ENCODE measurements at places on chromosomes 7 and 10.
A peak's percentile ranks its signal among the peaks of the same experiment; 100 is the strongest.

DNA sequence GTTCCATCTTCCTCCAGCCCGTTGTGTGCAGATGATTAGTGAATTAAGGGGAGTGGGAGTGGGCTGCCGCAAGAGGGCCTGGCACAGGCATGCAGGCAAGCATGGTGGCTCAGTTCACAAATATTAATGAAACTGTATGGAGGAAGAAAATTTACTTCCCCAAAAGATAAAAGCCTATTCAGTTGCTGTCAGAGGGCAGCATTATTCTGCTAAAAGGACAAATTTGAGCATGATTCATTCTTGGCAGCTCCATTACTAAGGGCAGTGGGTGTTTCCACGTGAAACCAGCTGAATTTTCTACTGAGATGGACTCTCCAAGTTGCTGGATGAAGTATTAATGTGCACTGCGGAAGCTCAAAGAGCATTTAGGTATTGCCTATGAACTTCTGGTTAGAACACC lies 90.9 kb upstream of the WDR11 start:
- DNase-seq = no peak

DNA sequence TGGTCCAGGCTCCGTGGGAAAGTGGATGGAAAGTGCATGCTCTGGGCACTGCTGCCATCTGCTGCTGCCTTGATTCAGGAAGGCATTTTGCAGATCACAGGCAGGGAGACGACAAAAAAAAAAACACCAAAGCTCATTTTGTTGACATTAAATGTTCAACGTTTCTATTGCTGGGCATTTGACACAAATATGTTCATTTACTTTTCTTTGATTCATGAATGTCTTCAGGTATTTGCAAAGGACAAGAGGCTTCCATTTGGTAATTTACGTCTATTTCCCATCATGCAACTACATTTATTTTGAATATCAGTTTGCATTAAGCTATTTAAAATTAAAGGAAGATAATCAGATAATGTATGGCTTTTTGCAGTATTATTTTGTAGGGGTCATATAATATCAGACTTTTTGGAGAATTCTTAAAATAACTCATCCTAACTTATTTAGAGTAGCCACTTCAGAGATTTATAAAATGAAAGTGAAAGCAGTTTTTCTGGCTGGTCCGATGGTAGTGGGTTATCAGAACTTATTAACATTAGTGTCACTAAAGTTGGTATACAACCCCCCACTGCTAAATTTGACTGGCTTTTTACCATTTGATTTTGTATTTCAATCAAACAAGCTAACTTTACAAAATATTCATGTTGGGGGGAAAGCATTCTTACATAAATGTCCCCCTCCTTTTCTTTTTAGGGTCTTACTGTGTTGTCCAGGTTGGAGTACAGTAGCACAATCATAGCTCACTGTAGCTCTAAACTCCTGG lies 65.3 kb downstream of the PDIA4 start:
- peak; percentile 34 for DNase-seq

GRCh38 chr10:43026039-43026973 lies 50.6 kb upstream of the RET start:
- no peak for DNase-seq

DNA sequence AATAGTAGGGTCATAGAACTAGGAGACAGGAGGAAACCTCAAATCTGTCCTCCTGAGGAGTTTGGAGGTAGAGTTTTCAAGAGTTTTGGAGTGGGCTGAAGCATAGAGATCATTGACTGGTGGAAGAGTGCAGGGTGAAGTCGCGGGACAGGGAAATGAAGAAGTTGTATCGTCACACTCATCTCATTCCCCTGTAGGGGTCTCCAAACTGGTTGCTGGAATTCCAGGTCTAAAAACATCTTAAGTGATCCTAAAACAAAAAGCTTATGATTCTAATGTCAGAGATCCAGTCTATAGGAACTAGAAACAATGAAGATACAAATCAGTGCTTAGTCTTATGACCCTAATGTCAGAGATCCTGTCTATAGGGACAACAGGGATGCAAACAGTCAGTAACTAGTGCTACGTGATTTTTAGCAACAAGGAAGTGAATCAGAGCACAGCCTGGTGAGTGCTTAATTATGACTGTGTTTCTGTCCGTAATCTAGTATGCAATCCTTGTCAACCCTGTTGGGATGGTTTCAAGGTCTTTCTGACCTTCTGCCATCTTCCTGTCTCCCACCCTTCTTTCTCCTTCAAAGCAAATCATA lies 139.4 kb downstream of the SKIDA1 start:
- DNase-seq = no peak

- no peak for DNase-seq
Measured at GRCh38 chr10:76935941-76936613, 701.5 kb downstream of the KCNMA1 start.

DNA sequence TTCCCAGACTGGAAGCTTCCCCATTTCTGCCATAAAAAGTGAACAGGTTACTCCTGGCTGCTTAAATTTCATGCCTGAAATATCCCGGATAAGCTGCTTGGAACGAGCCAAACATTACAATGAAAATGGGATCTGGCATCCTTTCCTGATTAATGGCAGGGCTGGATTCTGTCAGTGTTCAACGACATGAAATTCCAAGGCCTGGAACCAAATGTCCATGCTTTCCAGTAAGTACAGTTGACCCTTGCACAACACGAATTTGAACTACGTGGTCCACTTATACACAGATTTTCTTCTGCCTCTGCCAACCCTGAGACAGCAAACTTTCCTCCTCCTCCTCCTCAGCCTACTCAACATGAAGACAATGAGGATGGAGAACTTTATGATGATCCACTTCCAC lies 65.4 kb downstream of the SGMS1 start:
- DNase-seq = no peak

DNA sequence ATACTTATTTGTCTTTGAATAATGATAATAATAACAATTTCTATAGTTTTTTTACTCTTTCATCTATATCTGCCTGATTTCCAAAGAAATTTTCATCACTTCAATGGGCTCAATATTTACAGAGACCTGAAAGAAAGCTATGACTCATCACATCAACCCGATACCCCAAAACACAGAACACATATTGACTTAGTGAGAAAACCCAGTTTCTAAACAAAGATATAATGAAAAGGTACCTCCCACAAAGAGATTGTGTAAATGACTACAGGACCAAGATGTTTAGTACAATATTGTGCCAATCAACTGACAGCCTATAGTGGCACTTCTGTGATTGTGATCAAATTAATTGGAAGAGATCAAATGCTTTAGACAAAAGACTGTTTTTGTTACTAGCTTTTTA lies 133.9 kb downstream of the PCDH15 start:
- no peak for DNase-seq

DNA sequence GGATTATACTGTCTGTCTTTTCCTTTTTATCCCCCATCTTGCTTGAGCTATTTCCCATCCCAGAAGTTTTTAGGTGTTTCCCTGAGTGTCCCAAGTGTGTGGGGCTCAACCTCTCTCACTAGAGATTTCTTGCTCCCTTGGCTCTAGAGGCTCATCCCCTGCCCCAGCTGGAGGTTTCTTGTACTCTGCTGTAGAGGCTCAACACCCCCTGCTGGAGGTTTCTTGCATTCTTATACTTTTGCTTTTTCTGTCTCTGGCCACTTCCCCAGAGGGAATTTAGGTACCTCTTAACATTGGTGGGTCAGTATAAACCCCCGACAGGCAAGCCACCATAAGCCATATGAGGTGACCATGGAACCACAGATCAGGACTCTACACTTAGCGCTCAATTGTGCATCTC lies 114.2 kb upstream of the FAM3C start:
- no peak for DNase-seq

DNA sequence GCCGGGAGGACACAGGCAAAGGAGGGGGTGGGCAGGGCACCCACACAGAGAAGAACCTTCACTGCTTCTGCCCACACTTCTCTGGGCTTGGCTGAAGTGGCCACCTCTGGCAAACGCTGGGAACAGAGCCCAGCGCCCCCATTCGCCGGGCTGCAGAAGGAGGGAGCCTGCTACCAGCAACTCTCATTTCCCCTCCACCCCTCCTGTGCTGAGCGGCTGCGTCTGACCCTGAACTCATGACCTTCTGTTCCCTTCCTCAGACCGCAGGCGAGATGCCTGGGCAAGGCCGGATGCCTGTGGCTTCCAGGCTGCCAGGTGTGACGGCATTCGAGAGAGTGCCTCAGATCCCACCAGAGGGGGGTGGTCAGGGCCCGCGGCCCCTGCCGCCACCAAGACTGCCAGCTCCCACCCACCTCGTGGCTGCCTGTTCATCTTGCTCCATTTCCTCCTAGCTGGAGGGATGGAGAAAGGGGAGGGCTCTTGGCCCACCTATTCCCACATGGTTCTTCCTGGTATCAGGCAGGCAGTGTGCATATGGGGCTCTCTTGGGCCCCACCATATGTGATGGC lies 19.8 kb downstream of the DNAJB12 start:
- peak; percentile 93 for DNase-seq

DNA sequence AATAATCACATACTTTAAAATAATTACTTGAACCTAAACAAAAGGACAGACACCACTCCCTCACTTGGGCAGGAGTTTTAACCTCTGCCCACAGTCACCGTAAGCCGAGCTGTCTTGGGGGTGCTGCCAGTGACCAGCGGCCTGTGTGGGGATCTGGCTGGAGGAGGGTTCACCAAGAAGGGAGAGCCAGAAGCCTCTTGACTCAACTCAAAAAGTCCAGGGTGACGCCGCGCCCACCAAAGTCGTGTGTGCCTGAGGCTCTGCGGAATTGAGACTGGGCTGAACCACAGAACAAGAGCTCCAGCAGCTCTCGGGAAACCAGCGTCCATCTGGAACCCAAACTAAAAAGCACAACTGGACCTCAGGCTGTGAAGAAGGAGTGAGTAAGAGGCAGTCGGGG lies 35.8 kb downstream of the ZFAND2A start:
- no peak for DNase-seq

GRCh38 chr7:13880789-13881188 lies 108.7 kb downstream of the ETV1 start:
- no peak for DNase-seq

GRCh38 chr7:46982928-46983327 lies 599.0 kb downstream of the TNS3 start:
- no peak for DNase-seq

DNA sequence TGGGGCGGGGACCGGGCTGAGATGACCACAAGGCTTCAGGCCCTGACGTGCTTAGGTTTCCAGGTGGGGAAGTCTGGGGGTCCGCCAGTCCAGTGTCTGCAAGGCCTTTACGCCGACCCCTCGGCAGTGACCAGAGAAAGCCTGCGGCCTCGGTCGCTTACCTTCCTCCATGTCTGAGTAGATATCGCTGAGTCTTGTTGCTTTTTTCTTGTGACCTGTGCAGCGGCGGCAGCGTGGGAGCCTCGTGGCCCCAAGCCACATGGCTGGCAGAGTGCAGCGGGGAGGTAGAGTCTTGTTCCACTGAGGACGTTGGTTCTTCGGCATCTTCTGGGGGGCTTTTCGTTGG lies 329 bp downstream of the NOLC1 start:
- peak; percentile 25 for DNase-seq

All from stimulated activated CD8-positive, alpha-beta memory T cell treated with anti-CD3 and anti-CD28 coated beads, Interleukin-15, amount 100 ng/mL, for 48 hours (primary cell).